ENCODE measurements at places on chromosomes 7 and 10.

- no peak for DNase-seq
Measured at GRCh38 chr7:139587535-139587934, 64.0 kb downstream of the CLEC2L start.

DNA sequence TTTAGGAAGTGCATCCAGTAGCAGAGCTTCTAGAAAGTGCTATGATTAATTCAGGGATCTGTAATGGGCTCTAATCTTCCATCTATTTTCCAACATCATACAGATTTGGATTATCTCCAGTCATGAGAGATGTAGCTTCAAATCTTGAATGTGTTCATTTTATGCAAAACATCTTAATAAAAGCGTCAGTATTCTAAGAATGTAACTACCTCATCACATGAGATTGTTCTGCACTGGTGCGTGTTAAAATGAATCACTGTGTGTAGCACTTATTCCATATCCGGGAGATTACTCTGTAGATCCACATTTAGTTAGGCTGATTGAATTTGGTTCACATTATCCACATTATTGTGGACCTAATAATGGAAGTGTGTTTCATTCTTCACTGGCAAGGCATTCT is 344.9 kb upstream of the CHRM2 start:
- no peak for DNase-seq

- no peak for DNase-seq
Measured at GRCh38 chr10:92727550-92727949, 37.8 kb downstream of the HHEX start.

DNA sequence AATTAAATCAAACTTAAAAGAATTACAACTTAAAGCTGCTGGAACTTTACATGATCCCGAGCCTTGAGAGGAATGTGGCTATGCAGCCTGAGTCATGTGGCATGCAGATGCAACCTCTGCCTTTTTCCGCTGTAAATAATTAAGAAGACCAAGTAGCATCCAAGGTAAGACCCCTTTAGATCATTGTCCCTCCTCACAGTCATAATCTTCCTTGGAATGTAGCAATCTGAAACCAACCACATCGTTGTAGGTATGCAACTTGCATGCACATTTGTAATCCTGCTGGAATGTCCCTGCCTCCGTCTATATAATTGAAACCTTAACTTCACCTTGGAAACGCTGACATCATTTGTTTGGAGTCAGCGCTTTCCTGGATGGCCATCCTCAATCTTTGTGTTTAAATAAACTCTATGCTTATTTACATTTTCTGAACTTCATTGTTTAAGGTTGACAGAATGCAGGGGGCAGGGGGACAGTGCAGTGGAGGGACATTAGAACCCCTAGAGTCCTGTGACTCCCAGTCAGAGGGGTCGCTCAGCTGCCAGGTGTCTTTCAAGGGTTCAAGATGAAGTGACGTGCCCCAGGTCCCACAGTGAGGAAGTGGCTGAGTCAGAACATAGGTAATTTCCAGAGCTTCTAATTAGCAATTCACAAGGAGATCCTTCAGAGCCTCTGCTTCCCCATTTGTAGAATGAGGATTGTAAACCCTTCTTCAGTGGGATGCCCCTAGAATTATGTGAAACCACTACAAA is 110.7 kb downstream of the RALA start:
- DNase-seq, result no peak

- DNase-seq, result no peak
Measured at GRCh38 chr10:28219251-28219650, 83.6 kb downstream of the MPP7 start.

GRCh38 chr10:113274176-113274829 is 278.6 kb upstream of the HABP2 start:
- DNase-seq, result no peak

DNA sequence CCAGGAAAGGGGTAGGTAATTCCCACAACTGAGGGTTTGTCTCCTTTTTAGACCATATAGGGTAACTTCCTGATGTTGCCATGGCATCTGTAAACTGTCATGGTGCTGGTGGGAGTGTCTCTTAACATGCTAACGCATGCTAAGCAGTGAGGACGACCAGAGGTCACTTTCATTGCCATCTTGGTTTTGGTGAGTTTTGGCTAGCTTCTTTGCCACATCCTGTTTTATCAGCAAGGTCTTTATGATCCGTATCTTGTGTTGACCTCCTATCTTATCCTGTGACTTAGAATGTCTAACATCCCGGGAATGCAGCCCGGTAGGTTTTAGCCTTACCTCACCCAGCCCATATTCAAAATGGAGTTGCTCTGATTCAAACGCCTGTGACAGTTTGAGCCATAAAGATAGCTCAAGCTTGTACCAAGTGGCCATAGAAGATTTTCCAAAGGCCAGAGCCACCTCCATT is 176.0 kb upstream of the NAMPT start:
- no peak for DNase-seq

DNA sequence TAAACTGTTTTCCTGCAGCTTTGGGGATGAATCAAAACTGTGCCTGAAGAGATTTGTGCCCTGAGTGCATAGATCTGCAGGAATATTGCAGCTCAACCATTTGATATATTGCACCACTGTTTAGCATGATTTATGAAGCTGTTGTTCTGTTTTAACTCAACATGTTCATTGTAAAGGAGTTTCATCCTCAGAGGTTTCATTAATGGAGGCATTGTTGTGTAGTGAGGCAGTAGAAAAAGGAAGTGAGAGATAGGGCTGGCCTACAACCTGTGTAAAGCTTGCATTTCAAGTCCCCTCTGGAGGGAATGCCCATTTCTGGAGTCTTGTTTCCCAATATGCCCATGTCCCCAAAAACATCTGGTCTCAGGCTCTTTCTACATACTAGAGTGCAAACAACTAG is 67.5 kb downstream of the DNAJC12 start:
- DNase-seq, result no peak

GRCh38 chr7:123972045-123972444 is 47.0 kb downstream of the SPAM1 start:
- no peak for DNase-seq

GRCh38 chr10:90964781-90965465 is 44.0 kb upstream of the ANKRD1 start:
- no peak for DNase-seq

- DNase-seq, result no peak
Measured at GRCh38 chr10:68023292-68023691, 51.8 kb downstream of the HERC4 start.

DNA sequence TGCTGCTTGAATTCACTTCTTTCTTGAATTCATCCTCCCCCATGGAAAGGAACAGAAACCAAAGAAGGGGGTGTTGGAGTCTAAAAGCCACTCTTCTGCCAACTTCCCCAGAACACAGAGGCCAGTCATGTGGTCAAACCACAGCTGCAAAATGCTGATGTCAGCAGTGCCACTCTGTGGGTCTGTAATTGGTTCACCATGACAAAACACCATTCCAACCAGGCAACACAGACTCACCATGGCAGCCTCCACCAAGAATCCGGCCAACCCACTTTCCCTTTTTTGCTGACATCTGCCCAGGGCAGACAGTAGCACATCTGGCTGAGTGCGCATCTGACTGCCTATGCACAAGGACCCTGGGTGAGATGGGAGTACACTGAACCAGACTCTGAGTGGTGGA is 16.8 kb downstream of the OSBPL3 start:
- no peak for DNase-seq

DNA sequence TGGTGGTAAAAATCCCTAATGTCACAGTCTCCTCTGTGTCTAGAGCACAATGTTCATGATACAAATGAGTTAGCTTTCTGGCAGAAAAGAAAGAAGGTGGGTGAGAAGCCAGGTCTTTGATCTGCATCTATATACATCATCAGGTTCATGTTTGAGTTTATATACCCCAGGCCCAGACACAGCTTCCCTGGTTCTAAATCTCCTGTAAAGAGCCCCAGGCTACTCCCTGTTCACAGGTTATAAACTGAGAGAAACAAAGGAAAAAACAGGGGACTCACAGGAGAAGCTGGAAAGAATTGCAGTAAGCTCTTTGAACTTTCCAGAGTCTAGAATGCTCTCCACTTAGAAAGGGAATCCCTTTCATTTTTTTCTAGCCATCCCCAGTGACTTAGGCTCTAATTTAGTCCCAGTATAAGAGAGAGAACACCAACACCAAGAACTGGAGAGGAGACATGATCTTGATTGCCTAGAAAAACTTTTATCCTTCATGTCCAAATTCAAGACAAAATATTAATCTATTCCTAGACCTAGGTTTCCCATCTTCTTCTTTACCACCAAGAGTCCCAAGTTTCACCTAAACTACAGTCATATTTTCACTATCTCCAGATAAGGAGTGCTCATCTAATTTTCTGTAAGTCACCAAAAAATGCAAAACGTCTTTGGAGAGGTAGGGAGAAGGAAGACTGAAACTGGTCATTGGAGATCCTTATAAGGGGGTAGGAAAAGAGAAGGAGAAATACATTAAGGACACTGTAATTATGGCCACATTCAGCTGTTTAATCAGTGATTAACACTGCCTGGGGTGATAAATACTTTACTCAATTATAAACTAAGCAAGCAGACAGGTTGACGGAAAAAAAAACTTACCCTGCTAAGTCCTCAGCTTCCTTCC is 469 bp downstream of the MSS51 start:
- DNase-seq, result no peak

DNA sequence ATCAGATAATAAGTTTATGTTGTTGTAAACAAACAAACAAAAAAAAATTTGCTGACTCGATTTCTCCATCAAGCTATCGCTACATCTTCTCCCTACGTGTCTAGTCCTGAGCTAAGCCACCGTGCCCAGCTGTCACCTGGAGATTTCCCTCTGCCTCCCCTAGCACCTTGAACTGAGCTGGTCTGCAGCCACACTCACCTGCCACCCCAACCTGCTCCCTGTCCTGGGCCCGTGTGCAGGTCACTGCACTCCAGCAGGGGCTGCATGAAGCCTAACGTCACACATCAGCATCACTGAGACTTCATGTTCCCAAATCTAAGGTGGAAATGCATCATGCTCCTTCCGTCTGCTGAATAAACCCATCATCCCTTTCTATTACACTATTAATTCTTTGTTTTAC is 44.4 kb downstream of the TEX36 start:
- DNase-seq, result no peak

DNA sequence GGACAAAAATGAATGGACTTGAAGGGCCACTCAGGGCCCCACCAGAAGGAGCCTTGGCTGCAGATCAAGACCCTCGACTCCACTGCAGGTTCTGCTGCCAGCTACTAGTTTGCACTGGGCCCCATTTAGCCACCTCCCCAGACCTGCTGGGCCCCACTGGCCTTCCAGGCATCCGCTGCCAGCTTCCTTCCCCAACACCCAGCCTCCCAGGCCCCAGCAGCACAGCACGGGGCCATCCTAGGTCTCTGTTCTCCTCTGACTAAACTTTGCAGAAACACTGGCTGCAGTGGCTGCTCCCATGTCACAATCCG is 277.4 kb upstream of the KLF14 start:
- no peak for DNase-seq

DNA sequence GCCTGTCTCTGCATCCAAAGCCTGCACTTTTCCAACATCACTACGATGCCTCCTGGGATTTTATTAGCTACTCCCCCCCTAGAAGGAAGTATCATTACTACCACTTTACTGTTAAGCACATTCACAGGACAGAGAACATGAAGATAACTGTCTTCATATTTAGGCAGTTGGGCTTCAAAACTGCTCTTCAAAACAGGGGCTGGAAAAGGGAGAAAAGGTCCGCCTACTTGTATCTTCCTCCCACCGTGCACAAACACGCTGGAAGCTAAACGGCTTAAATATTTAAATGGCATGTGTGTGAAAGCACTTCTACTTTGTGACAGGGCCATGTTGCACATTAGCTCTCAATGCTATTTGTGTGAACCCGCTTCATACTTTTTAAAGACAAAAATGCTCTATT is 999 bp downstream of the ITIH5 start:
- no peak for DNase-seq

- no peak for DNase-seq
Measured at GRCh38 chr7:157853076-157853788, 516.4 kb downstream of the DNAJB6 start.

DNA sequence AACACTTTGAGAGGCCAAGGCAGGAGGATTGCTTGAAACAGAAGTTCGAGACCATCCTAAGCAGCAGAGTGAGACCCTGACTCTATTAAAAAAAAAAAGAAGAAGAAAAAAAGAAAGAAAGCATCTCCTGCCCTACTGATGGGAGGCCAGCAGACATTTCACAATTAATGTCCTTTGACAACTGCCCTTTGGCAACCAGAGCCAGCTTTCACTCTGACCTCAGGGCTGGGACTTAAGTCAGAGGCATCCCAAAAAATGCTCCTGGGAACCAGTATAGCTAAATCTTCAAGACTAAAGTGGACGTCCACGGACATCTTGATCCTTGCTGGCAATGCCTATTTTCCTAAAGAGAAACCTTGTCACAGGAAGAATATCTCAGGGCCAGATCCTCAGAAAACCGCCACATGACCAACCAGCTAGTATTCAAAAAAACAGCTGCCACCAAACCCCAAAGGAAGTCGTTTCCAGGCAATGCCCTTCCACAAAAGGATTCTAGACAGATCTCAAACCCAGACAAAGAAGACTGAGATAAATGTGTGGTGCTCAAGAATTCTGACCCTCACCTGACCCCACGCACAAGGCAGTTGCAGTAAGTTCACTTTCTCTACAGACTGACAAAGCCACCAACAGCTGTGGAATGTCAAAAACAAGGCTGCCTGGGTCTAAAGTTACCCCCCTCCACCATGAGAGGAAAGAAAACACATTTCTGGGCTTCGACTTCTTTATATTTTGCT is 18.4 kb downstream of the GFRA1 start:
- no peak for DNase-seq

DNA sequence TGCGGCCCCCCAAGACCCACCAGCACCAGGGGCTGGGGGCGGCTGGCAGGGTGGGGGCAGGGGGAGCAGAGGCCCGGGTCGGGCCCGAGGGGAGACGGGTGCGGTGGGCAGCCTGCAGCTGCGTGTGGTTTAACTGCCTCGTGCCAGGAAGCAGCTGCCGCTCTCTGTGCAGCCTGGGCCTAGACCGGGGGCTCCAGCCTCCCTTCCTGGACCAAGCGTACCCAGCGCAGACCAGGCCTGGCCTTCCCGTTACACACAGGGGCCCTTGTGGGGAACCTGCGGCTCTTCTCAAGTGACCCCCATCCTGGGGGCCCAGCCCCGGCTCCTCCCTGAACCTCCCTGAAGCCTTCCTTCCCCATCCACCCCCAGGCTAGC is 6.6 kb upstream of the INTS1 start:
- no peak for DNase-seq

GRCh38 chr7:117603627-117604026 is 123.8 kb downstream of the CFTR start:
- DNase-seq, result no peak

GRCh38 chr10:6669269-6669859 is 89.3 kb upstream of the PRKCQ start:
- no peak for DNase-seq

GRCh38 chr10:46231087-46231486 is 55.7 kb upstream of the ANTXRL start:
- no peak for DNase-seq

GRCh38 chr7:50667789-50668226 is 102.6 kb upstream of the DDC start:
- DNase-seq, result no peak

DNA sequence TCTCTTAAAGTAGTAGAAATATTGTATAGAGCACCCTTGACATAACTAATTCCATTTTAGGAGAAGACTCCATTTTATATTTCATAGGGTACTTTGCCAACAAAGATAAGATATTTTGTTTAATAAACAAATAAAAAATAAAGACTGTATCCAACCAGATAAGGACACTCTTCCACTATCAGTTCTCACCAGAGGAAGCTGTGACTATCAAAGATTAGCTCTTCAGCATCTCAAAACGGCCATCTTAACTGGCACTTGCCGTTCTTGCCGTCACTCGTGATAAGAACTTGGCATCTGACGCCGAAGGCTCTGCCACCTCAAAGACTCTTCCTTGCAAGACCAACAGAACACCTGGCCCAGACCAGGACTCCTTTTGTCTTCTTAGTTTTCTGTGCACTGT is 26.3 kb upstream of the AKR1B1 start:
- DNase-seq, result no peak

GRCh38 chr7:85730012-85730411 is 543.2 kb upstream of the SEMA3D start:
- DNase-seq, result no peak
